ENCODE measurements at places on chromosomes 6 and 20.

GRCh38 chr6:17100806-17101205 lies 1.0 kb upstream of the STMND1 start:
- DNase-seq: no peak

DNA sequence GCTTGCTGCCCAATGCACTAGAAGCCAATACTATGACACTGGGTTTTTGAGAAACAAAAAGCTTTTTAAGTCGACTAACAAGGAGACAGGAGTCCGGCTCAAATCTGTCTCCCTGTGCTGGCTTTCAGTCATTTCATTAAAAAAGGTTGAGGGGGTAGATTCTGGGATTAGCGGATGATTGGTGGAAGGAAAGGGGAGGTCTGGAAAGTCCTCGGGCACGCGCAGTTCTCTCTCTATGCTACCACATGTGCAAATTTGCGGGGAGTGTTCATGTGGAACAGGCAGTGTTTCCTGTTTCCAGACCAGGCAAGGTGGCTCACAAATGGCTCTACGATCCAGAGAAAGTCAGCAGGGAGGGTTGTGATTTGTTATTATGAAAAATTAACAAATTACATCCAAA lies 89.1 kb upstream of the TOX2 start:
- DNase-seq: no peak

- no peak for DNase-seq
These were observed 80.3 kb downstream of the JARID2 start for GRCh38 chr6:15326067-15326614.

DNA sequence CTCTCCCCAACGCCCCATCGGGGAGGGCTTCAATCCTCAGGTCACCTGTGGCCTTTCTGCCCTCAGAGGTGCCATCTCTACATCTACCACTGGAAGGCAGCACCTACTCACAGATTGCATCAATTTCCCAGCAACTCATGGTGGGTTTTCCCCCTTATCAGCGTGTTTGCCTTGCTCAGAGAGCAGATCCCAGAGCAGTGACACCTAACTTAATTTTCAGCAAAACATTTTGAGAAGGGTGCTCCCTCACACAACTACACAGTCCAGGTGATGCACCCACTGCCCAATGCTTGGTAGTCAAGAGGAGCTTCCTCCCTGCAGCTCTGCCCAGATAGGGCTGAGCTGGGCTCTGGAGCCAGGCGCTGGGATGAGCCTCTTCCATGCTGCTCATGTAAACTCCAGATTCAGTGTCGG lies 48.2 kb downstream of the PLG start:
- no peak for DNase-seq

DNA sequence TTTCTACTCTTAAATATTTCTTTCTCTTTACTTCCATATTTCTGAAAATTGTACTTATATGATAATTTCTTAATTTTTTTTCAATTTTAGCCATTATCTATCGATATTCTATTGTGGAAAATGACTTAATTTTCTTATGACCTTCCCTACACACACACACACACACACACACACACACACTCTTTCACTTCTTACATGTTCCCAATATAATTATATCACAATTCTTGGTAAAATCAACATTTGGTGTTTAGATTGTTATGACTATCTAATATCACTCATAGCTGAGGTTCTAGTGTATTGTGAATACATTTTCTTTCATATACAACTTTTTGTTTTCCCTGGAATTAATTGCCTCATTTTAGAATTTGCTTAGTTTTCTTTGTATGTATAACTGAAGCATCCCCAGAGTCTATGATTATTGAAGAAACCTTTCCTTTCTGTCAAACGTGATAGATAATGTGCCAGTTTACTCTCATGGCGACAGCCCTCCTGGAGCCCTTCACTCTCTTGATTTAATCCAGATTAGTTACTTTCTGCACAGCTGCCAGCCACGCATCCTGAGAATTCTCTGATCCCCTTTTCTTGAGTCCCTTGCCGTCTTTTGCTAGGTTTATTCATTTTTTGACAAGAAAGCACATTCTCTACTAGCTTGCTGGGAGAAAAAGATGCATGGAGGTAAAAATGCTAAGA lies 63.4 kb downstream of the RNF182 start:
- DNase-seq: no peak

GRCh38 chr6:25655723-25656122 lies 3.7 kb downstream of the SCGN start:
- DNase-seq: no peak

GRCh38 chr6:146311079-146311478 lies 232.6 kb upstream of the RAB32 start:
- DNase-seq: no peak

GRCh38 chr6:101462576-101462975 lies 69.1 kb downstream of the GRIK2 start:
- no peak for DNase-seq

GRCh38 chr6:14477559-14477958 lies 360.0 kb downstream of the CD83 start:
- DNase-seq: no peak

GRCh38 chr6:129105793-129106192 lies 222.9 kb downstream of the LAMA2 start:
- no peak for DNase-seq

DNA sequence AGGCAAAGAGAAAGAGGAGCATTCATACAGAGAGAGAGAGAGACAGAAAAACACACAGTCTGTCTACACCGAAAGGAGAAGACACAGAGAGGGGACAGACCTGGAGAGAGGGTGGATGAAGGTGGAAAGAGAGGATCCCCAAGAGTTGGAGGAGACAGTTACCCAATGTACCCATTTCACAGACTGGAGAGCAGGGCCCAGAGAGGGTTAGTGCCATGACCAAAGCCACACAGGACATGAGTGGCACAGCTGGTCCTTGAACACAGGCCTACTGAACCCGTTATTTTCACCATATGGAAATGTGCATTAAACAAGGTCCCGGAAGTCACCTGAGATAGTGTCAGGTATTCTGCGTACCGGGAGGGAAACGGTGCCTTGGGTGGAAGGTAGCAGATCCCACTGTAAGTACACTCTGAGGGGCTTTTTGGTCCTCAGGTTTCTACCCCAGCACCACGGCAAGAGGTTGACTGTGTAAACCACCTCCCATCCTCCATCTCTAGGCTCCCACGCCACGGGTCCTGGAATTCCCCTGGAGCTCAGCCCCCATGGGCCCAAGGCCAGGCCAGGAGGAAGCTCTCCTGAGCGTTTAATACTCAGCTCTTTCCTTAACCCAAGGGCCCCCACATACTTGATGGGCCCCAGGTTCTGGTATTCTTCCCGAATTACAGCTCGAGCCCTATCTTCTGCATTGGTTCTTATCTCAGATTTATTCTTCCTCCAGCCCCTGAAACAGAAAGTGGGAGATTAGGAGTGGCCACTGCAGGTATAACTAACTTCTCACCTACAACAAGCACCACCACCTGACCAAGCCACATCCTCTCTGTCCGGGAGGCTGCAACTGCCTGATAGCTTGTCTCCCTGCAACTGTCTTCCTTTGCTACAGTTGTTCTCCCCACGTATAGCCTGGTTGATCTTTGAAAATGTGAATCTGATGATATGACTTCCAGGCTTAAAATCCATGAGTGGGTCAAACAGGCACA lies 38.4 kb upstream of the OCSTAMP start:
- no peak for DNase-seq

GRCh38 chr6:109290143-109290931 lies 91.9 kb downstream of the CD164 start:
- DNase-seq: no peak

DNA sequence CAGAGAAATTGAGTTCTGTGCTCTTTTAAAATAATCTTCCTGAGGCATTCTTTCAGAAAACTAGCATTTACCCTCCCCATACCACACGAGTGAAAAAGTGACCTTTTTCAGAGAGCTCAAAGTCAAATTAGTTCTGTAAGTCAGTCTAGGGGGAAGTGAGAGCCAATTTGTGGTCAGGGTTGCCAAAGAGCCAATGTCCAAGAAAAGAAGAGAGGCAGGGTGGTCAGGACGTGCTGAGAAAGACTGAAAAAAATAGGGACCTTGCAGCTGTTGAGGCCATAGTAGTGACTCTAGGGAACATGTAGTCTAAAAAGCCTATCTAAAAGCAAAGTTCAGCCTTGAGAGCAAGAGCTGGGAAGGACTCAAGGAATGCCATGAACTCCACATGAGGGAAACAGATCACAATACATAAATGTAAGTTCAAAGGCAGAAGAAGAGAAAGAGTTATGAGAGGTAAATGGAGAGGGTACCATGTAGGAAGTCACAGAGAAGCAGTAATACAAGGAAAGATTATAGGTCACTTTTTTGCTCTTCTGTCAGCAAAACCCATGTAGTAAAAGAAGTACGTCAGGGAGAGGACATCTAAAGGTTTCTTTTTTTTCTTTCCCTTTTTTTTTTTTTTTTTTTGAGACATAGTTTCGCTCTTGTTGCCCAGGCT lies 565.1 kb upstream of the FLRT3 start:
- no peak for DNase-seq

DNA sequence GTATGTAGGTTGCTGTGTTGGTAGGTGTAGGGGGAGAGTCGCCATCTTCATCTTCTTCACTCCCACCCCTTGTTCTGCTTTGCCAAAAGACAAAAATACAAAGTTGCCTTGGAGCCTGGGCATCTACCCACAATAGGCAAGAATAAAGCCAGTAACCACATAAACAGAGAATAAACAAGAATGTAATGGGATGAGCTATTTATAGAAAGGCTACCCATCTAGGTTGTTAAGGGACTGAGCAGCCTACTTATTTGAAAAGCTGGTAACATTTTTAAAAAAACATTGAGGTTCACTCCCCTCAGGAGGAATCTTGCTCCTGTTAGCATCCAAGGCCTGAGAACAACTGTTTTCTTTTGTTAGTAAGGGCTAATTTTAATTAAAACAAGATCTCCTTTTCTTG lies 301.4 kb upstream of the STXBP5 start:
- no peak for DNase-seq

DNA sequence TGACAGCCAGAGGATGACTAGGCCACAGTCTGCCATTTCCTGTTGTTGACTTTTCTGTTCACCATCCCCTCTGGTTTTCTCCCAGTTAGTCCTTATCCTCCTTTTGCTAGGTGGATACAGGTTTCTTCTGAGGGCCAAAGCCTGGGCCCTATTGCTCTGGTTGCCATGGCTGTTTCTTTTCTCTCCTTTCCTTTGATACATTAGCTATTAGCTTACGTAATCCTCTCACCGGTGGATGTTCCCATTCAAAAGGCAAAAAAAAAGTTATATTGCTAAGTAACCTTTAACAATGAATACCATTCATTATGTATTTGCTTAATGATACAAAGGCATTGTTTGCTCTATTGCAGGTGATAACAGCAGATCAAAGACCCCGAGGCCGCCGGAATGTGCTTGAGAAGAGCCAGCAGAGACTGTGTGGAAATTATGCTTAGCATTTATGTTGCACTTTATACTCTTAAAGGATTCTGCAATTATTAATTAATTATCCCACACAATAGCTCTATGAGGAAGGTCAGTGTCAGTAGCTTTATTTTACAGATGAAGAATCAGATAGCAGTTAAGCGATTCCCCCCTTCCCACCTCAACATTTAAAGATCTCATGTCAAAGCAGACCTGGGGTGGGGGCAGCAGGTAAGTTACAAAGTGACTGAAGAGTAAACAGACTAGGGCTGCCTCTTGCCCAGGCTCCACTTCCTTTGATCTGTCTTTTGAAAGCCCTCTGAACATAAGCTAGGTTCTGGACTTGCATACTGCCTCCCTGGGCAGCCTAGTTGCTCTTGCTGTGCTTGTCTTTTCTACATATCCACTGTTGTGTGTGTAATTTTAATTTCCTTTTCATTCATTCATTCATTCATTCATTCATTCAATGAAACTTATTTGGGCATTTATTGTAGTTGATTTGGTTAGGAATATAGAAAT lies 14.5 kb upstream of the TFB1M start:
- DNase-seq: no peak

DNA sequence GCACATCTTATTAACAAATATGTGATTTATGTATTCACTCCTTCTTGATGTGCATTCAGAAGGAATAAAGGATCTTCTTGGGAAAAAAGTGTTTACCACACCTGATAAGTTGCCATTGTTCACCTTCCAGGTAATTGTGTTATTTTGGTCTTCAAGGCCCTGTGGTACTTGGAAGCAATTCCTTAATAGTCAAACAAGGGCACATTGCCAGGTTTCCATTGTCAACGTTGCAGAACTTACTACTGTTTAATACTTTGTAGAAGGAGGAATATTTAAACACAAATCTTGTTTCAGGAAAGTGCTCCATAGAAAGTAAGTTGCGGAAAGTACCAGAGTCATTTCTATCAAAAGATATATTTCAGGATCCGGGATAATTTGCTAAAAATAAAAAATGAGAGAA lies 129.5 kb upstream of the SGK1 start:
- no peak for DNase-seq

DNA sequence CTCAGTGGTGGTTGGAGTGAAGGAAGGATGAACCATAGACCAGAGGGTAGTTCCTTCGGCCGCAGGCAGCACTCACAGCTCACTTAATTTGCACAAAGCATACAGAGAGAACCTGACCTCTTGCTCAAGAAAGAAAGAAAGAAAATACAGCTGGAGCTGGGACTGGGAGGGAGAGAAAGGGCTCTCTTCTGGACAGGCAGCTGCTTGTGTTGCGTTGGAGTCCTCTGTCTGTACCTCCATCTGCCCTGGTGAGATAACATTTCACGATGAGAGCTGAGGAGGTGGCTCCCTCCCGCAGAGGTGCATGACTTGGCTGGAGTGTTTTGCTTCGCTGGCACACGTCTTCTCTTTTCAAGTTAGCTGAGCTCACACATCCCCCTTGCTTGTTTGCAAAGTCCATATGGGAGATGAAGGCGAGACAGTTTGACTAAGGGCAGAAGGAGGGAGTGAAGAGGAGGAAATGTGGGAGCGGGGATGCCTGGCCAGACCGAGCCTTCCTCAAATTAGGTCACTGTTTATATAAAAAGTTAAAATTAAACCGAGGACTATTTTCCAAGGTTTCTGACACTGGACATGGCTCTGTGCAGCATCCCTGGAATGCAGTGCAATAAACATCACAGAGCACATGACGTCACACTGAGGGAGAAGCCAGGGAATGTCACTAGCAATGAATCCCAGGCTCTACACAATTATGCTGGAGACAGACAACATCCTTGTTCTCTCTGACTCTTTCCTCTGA lies 359.4 kb downstream of the CD83 start:
- DNase-seq: no peak

- no peak for DNase-seq
These were observed 293.8 kb downstream of the TAF4 start for GRCh38 chr20:61771805-61772350.

DNA sequence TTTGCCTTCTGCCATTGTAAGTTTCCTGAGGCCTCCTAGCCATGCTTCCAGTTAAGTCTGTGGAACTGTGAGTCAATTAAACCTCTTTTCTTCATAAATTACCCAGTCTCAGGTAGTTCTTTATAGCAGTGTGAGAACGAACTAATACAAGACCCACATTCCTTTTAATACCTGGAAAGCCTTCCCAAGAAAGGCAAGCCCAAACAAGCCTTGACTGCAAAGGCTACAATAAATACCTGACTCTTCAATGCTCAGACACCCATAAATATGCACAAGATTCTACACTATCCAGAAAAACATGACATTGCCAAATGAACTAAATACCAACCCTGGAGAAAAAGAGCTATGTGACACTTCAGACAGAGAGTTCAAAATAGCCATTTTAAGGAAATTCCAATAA lies 338.8 kb downstream of the HAO1 start:
- no peak for DNase-seq

- DNase-seq: no peak
These were observed 161.9 kb downstream of the FARS2 start for GRCh38 chr6:5423251-5423650.

- no peak for DNase-seq
These were observed 10.1 kb downstream of the PXMP4 start for GRCh38 chr20:33709905-33710541.

- peak; percentile 26 for DNase-seq
These were observed 611 bp upstream of the RAB22A start for GRCh38 chr20:58308680-58309527.

GRCh38 chr6:136337121-136337520 lies 47.5 kb upstream of the BCLAF1 start:
- DNase-seq: no peak
